ENCODE measurements at places on chromosomes 2 and 18.

DNA sequence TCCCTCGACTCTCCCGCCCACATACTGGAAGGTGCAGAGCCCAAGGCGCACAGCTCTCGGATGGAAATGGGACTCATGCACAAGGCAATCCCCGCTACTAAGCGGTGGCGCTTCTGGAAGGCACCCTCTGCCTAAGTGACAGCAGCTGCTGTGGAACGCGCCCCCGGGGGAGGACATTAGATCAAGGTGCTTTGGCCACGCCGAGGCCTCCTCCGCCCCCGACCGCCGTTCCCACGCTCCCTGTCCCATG lies 202 bp downstream of the MCEE start:
- DNase-seq: no peak

- DNase-seq: no peak
These were observed 8.1 kb upstream of the DSC3 start for GRCh38 chr18:31050635-31051034.

DNA sequence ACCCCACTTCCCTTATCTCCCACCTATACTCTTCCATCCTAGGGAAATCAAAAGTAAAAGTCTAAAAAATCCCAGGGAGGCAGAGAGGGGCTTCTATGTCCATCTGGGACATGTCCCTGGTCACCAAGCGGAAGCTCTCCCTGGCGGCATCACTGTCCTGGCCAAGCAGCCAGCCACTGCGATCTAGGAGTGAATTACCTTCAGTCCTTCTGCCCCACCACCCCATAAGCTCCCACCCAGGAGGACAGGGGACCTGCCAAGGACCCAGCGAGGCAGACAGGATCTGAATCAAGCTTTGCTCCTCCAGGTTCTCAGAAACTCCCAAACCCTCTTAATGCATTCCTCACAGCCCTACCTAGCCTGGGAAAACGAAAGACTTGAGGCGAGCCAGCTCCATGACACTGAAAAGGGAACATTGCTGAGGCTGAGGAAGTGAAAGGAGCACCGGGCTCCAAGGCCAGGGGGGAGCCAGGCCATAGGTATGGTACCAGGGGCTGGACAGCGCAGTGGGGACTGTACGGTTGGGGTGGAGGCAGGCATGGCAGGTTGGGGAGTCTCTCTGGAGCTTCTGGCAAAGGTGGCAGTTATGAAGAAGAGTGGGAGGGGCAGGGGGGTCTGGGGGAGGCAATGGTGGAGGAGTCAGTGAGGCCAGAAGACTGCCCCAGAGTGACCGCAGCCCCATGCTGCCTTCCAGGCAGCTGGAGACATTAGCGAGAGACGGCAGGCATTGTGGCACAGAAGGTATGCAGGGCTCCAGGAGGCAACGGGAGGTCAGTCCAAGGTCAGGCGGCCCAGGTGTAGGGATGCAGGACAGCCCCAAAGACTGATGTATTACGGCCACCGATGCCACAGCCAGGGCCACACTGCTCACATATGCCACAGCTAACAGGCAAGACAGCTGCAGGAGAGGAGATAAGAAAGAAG lies 2.7 kb upstream of the SLC23A3 start:
- no peak for DNase-seq

DNA sequence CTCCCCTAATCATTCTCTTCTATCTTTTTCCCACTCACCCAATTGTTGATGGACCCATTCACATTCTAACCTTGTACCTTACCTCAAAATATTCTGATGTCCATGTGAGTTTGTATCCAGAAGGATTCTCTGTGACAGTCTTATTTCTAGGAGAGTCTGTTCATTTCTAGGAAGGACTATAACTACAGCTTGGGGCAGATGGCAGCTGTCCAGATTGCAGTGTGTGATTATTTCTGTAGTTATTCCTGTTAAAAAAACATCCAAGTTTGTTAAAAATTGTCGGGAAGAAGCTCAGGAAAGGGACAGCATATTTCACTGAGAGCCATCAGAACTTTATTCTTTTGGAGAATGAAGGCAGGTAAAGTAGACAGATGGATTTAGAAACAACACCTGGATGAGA lies 142.6 kb downstream of the RAPGEF4 start:
- no peak for DNase-seq

DNA sequence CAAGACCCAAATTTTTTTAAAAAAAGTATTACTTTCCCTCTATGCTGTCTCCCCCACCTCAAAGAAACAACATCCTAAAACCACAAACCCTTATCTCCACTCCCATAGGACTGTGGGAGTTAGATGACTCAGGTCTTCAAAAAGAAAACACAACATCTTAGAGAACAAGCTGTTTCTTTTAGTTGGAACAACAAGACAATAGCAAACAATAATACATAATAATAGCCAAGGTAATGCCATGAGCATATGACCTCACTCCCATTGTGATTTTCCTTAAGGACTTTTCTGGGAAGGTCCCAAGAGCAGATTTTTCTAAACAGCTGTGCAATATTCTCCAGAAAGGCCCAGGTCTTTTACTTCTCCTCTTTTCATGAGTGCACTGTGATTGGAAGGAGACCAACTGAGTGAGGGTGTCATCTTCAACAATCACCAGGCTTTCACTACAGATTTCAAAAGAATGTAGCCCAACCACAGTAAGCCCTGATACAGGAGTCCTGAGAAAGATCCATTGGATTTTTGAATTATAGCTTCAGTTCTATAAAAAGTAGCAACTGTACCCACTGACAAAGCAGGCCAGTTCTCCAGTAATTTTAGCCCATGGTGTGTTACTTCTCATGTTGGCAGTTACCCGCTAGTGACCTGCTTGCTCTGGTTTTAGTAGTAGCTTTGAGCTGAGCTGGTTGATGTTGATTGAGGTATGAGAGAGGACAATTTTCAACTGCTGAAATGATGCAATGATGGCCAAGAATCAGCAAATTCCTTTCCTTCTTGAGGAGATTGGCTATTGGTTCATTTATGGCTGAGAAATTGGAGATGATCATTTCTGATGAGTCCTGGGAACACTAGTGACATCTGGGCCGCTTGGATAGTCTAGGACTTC lies 144.5 kb upstream of the TCF4 start:
- no peak for DNase-seq

DNA sequence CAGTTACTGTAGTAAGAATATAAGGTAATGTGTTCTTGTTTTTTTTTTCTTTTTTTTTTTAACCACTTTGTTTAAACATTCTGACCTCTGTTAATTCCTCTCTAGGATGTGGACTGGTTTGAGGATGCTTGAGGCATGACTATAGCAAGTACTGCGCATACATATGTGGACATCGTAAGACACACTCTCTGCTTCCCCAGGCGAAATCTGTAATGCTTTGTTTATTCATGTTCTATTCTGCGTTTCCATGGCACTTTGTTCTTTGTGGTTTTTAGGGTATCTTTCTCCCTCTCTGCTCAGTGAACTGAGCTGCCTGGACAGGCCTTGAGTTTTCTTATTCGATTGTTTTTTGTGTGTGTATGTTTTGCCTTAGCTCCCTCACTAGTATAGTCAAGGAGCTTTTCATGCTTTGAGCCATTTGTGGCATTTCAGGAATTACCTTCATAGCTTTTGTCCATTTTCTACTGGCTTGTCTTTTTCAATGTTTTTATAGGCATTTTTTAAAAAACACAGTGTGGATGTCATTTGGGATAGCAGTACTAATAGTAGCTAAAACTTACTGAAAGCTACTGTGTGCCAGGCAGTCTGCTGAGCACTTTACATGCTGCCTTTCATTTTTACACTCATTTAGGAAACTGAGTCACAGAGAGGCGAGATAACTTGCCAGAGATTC lies 1.9 kb upstream of the SH3BP4 start:
- DNase-seq: no peak

- no peak for DNase-seq
These were observed 86.5 kb upstream of the ACAA2 start for GRCh38 chr18:49899657-49900330.

GRCh38 chr18:3401669-3402620 lies 48.0 kb upstream of the TGIF1 start:
- no peak for DNase-seq

GRCh38 chr18:76064998-76065397 lies 430.0 kb downstream of the ZNF516 start:
- DNase-seq: no peak

GRCh38 chr2:139067072-139067471 lies 286.9 kb upstream of the NXPH2 start:
- no peak for DNase-seq

All from skin of body (tissue), 3 donors.